Endodermal cell (in vitro differentiated cells): ENCODE measurements at places on chromosomes 2 and 18.

DNA sequence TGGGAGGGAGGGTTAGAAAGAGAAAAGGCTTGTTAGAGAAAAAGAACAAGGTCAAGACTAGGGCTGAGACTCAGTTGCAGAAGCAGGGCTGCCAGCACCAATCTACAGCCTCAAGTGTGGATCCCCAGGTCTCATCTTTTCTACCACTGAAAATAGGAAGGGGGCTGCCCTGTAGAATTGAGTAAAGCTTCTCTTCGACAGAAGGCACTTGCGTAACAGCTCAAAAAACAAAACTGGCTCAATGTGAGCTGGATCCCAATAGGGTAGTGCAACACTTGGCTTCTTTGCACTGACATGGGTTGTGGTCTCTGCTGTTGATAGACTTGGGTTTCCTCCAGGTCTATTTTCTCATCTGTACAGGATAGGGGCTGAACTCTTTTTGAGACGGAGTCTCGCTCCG is 1.8 kb upstream of the MPV17 start:
- no peak for DNase-seq

- DNase-seq, result no peak
These were observed 2.0 kb downstream of the PPP4R1 start for GRCh38 chr18:9612215-9612830.

GRCh38 chr2:41414486-41415230 is 633.2 kb upstream of the PKDCC start:
- DNase-seq, result peak; percentile 65

GRCh38 chr2:95530734-95531133 is 46.2 kb upstream of the TRIM43B start:
- DNase-seq, result no peak

GRCh38 chr2:144515099-144515695 is 4.7 kb downstream of the ZEB2 start:
- no peak for DNase-seq

DNA sequence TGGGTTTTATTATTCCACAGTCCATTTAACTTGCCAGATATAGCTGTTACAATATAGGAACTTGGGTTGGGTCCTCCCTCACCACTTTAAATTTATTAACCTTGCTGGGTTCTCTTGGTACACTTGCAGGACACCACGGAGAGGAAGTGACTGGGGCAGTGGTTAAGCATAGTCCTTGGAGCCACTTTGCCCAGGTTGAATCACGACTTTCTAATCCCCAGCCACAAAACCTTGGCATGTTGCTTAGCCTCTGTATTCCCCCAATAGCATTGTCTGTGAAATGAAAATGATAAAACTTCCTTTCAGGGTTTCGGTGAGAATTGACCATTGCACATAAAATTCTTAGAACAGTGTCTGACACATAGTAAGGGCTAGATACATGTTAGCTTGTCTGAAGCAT is 221.2 kb downstream of the IRS1 start:
- no peak for DNase-seq

DNA sequence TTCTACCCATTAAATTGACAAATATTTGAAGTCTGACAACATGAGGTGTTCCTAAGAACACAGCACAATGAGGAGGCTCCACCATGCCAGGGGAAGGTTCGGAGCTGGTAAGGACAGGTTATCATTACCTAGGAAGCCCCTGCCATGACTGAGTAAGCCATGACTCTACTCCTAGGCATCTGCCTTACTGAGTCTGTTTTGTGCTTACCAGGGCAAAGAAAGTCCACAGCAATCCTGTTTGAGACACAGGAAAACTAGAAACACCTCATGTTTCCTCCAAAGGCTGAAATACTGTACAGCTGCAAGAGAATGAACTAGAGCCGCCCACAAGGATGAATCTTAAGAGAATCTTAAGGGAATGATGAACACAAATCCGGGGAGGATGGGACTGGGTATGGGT is 11.6 kb downstream of the TGFBRAP1 start:
- DNase-seq, result no peak

DNA sequence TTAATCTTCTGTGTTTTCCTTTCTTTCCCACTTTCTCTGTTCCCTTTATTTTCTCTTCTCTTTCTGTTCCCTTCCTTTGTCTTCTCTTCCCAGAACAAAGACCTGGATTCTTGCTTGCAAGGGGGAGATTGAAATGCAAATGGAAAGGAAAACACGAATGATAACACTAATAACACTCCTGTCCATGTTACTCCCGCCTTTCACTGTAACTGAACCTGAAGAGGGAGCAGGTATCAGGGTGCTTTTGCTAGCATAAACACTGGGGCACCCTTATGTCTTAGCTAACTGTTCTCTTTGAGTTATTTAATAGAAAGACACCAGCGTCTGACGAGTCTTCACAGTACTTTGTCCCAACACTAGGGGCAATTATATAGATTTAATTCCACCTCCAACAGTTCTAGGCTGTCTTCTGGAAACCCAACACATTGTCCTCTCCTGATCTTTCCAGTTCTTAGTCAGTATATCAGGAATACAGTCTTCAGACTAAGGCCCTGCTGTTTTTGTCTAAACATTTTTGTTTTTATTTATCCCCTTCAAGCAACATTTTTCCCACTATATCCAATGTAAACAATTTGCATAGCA is 99.2 kb downstream of the PTPRM start:
- no peak for DNase-seq

- DNase-seq, result no peak
These were observed 146.2 kb downstream of the PRKCE start for GRCh38 chr2:45797451-45798230.

DNA sequence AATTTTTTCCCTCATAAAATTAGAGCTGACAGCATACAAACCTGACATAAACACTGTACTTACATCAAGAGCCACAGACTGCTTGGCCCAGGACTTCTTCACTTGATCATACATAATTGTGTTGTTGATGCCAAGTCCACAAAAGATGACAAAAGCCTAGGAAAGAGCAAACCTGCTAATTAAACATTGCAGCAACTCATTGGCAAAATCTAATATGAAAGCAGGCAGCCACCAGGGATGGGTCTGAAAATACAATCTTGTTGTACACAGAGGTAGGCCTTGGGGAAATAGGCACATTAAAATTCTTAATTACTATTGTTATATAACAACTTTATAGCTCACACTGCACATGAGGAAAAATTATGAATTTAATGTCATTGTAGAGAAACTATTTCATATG is 255.8 kb downstream of the PDE11A start:
- DNase-seq, result no peak

DNA sequence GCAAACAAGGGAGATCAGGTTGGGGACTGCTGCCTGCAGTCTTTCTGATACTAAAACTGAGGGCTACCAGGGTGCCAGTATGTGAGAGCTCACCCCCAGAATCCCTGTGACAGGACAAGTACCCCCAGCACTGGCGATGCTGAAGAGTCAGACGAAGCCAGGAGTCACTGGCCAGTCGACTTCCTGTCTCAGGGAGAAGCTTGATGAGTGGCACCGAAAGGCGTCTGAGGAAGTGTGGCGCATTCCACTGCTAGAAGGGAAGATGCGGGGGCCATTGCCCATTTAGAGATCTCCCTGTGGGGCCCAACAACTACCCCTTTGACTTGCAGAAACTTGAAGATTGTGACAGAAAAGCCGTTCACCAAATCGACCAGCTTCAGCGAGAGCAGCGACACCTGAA is 22.0 kb downstream of the MXD1 start:
- no peak for DNase-seq

GRCh38 chr2:238130111-238130695 is 8.3 kb upstream of the KLHL30 start:
- DNase-seq, result peak; percentile 31

DNA sequence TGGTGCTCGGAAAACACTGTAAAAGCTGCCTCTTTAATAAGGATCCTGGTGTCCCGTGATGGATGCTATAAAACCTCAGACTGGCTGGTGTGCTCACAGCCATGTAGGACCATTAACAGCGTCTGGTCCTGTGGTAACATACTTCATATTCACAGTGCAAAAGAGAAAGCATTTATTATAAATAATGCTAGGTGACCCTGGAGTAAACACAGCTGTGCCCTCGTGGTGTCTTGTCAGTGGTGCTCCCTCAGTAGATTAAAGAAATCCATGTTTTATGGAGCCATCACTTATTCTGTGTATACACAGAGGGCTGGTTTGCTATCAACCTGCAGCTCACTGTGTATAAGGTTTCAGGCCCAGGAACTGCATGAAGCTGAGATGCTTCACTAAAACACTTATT is 106.9 kb downstream of the CDK15 start:
- DNase-seq, result peak; percentile 20

DNA sequence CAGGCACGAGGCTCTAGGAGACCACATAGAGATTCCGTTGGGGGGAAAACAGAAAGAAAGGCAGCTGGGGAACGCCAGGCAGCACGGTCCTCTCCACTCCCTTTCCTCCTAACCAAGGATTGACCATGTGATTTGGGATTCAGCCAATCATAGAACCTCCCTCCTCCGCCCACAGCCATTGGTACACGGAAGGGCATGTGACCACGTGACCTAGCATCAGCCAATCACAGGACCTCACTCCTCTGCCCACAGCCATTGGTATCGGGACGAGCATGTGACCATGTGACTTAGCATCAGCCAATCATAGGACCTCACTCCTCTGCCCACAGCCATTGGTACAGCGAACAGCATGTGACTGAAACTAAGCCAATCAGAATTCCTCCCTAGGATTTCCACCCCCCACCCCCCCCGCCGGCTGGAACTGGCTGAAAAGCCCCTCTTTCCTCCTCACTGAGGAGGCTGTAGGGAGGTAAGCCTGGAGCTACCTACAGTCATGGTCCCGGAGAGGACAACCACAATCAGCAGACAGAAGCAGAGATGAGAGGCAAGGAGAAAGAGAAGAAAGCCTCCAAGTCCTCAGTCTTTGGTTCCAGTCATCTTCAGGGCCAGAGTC is 7.6 kb downstream of the SERPINE2 start:
- peak; percentile 66 for DNase-seq

GRCh38 chr18:2908946-2909335 is 62.1 kb downstream of the EMILIN2 start:
- peak; percentile 34 for DNase-seq

GRCh38 chr2:216126943-216127342 is 17.8 kb downstream of the XRCC5 start:
- DNase-seq, result no peak

- DNase-seq, result no peak
These were observed 13.9 kb upstream of the ATP6V1B1 start for GRCh38 chr2:70921839-70922234.

GRCh38 chr18:30960661-30961060 is 81.9 kb downstream of the DSC3 start:
- no peak for DNase-seq

DNA sequence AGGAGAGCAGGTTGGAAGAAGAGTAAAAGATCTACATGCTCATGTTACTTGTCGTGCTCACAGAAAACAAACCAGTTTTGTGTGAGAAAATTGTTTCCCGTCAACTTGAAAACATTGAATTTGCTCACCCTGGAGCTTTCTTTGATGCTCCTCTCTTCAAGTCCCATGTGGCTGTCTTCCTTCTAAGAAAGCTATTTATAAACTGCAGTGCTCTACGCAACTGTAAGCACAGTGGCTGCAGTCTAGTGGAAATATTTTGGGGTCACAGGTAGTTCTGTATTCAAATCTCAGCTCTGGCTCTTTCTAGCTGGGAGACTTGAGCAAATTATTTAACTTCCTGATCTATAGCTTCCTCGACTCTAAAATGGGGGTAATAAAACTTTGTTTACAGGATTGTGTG is 211.8 kb downstream of the PLCL1 start:
- no peak for DNase-seq

DNA sequence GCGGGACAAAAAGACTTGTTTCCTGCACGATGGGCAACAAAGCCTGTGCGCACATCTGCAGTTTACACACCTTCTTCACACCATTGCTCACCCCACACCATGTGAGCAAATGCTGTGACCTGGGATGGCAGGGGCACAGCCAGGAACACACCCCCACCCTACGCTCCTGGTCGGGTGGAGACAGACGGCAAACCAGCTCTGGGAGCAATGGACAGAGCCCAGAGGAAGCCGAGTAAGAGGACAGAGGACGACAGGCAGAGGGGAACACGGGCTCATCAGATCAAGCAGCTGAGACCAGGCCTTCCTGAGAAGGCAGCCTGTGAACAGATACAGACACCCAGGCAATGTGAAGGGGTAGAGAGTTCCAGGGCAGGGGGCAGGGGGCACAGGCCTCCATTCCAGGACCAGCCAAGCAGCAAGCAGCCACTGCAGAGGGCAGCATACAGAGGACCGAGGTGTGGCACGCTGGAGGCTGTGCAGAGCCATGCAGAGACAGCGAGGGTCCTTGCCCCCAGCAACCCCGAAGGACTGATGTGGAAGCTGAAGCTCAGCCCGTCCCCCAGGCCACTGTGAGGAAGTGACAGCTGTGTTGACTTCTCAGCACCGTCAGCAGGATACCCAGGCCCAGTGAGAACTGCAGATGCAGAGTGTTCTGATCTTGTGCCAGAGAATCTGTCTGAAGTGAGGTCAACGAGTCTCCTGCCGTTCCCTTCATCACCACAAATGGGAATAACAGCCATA is 46.2 kb downstream of the PARD6G start:
- peak; percentile 64 for DNase-seq

DNA sequence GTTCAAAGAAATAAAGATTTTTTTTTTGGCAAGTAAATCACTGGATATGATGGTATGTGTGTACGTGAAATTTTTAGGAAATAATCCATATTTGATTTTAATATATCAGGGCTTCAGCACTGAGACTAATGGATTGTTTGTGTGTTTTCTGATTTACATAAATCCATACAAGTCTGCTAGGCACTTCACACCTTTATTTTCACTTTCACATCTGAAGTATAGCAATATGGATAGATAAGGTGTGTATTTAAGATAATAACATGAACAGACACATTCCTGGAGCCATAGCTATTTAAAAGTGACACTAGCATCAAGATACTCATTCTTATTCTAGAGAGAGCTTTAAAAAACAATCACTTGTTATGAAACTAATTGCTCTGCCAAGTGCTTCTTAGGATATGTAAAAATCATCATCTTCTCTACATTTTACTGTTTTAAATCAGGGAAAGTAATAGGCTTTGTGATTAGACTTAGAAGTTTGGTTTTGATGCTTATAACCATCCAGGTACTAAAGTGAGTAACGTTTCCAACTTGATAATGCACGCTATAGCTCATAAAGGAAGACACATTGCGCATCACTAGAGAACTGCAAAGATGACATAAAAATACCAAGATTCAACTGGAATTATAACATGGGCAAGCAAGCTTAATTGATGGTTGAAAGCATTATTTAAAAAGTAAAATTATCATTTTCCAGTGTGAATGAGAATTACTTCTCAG is 208.9 kb downstream of the ZEB2 start:
- DNase-seq, result no peak

GRCh38 chr2:183105402-183106134 is 18.7 kb upstream of the NUP35 start:
- DNase-seq, result no peak

- DNase-seq, result no peak
These were observed 86.0 kb upstream of the TMEM247 start for GRCh38 chr2:46393347-46393820.

DNA sequence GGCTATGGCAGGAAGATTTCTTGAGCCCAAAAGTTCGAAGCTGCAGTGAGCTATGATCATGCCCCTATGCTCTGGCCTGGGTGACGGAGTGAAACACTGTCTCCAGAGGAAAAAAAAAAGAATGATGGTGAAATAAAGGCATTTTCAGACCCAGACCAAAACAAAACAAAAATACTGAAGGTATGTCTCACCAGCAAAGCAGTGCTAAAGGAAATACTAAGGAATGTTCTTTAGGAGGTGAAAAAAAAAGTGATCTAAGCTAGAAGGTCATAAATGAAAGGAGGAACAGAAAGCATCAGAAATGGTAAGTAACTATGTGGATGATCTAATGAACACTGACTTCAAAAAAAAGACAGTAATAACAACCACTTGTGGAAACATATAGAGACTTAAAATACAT is 18.7 kb downstream of the SS18 start:
- no peak for DNase-seq

GRCh38 chr2:3645745-3646389 is 12.1 kb upstream of the ALLC start:
- DNase-seq, result no peak
